ENCODE measurements at places on chromosomes 3 and 15.

DNA sequence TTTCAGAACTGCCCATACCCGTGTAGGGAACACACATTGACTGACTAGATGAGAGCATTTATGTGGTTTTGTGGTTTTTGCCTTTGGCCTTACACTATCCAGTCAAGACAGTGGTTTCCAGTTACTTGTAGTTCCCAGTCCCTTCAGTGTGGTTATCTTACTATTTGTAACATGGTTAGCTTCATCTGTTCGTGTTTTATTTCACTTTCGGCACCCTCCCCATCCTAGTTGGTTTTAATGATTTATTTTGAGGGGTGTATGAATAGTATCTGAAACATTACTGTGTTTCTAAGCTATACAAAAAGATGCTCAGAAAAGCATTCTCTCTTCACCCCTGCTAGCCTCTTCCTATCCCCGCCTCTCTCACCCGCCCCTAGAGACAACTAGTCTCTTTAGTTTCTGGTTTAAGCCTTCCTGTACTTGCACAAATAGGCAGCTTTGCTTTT lies 14.1 kb downstream of the LYSMD4 start:
- no peak for DNase-seq

GRCh38 chr3:33125840-33126239 lies 12.0 kb downstream of the CRTAP start:
- DNase-seq, result no peak

DNA sequence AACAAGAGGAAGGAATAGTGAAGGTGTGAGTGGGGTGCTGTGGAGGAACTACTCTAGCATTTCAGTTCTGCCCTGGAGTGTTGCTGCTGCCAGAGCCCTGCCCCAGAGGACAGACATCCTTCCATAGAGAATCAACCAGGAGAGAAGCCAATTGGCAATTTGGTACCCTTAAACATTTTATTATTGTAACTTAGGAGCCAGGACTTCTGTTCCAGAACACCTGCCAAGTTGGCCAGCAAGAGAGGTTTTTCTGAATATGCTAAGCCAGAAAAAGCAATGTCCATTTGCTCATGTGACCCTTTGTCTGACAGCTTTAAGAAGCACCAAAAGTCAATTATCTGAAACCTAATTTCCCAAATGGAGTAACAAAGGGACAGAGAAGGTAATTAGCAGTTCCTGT lies 264.9 kb downstream of the MEX3B start:
- no peak for DNase-seq

GRCh38 chr3:143302638-143303171 lies 183.1 kb downstream of the CHST2 start:
- peak; percentile 99 for DNase-seq

GRCh38 chr3:158085358-158085757 lies 20.9 kb downstream of the SHOX2 start:
- no peak for DNase-seq
